Kidney capillary endothelial cell (primary cell): ENCODE measurements at places on chromosomes 7 and 10.

DNA sequence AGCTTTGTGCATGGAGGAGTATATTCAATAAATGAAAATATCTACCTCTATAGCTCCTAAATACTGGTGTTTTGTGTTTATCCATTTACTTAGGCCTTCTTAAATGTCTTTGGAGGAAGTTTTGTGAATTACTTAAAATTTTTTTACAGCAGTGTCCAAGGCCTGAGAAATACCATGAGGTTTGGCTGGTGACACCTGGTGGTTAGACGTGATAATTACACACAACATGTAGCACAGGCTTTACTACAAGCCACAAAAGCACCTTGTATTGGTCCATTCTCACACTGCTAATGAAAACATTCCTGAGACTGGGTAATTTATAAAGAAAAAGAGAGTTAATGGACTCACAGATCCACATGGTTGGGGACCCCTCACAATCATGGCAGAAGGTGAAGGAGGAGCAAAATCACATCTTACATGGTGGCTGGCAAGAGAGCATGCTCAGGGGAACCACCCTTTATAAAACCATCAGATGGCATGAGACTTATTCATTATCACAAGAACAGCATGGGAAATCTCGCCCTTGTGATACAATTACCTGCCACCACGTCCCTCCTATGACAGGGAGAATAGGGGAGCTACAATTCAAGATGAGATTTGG, 20.6 kb downstream of the HYAL4 start:
- peak; percentile 81 for DNase-seq

GRCh38 chr10:60853107-60853506, 74.8 kb downstream of the CDK1 start:
- DNase-seq, result no peak

GRCh38 chr10:122515022-122515424, 45.5 kb upstream of the DMBT1 start:
- no peak for DNase-seq

DNA sequence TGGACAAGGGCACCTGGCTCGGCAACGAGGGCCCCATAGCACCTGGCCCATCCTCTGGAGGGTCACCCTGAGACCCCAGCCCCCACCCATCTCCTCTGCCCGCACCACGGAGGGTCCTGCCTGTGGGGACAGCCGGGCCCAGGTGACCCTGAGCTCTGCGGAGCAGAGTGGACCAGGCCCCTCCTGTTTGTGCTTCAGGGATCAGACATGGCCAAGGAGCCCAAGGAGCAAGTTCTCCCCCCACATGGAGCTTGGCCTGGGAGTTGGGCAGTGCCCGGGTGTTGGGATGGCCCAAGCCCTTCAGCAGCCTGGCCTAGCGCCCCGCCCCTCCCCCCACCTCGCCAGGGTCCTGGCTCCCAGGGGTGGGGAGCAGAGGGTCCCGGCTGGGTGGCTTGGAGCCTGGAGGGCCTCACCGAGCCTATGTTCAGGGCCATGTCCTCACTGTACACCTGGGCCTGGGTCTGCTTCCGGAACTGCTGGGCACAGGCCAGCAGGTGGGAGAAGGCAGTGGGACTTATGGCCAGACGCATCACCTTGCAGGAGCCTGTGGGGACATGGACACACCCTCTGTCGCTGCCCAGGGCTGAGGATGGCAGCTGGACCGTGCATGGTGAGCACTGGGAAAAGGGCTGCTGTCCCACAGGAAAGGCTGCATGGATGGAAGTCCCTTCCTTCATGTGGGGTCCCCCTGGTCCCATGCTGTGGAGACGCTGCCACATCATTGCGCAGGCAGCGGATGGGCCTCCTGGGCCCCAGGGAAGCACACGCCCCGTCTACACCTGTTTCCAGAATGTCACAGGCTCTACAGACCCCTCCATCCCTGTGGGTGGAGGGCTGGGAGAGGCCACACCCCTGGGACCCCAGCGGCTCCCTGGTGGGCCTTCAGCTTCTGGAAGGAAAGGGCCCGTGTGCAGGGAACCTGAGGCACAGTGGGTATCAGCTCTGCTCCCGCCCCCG, 49.2 kb upstream of the NKX6-2 start:
- no peak for DNase-seq

DNA sequence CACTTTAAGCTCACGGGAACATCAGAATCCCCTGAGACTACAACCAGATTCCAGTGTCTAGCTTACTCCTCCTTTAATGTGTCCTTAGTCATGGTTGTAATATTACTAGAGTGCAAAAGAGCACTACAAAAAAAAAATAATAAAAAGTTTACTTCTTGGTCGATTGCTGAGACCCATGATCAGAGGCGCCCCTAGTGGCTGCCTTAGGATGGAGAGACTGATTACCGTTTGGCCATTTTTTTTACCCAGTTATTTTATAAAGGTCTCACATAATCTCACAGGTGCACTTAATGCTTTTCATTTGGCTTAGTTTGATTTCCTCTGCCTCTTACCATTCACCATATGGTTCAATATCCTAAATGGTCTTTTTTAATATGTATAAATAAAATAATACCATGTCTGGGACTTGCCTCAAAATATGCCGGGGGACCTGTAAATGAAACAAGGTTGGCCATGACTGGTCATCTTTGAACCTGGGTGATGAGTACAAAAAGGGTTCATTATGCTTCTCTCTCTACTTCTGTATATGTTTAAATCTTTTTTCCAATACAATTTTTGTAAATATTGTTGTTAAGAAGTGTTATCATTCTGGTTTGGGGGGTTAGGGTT, 331.5 kb upstream of the NFE2L3 start:
- peak; percentile 6 for DNase-seq

DNA sequence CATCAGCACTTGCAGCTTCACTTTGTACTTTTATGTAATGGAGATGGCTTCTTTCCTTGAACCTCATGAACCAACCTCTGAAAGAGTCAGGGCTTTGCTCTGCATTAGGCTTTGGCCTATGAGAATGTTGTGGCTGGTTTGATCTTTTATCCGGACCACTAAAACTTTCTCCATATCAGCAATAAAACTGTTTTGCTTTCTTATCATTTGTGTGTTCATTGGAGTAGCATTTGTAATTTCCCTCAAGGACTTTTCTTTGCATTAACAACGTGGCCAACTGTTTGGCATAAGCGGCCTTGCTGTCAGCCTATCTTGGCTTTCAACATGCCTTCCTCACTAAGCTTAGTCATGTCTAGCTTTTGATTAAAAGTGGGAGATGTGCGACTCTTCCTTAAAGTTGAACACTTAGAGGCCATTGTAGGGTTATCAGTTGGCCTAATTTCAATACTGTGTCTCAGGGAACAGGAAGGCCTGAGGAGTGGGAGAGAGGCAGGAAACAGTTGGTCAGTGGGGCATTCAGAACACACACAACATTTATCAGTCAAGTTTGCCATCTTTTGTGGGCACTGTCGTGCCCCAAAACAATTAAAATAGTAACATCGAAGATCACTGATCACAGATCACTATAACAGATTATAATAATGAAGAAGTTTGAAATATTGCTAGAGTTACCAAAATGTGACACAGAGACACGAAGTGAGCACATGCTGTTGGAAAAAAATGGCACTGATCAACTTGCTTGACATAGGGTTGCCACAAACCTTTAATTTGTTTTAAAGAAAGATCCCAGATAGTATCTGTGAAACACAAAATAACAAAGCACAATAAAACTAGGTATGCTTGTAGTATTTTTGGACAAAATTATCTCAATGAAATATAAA, 64.7 kb downstream of the NRF1 start:
- DNase-seq, result no peak
